Retinal pigment epithelial cell (primary cell): ENCODE measurements at places on chromosomes 6 and 20.

- DNase-seq = no peak
These were observed 46.5 kb downstream of the ADTRP start for GRCh38 chr6:11732036-11732631.

GRCh38 chr6:125544819-125545218, 204.6 kb upstream of the HEY2 start:
- no peak for DNase-seq

- DNase-seq = peak; percentile 72
These were observed 23.6 kb downstream of the TBC1D7 start for GRCh38 chr6:13304580-13305260.

GRCh38 chr20:3753098-3753497, 14.5 kb downstream of the ADISSP start:
- peak; percentile 17 for DNase-seq

DNA sequence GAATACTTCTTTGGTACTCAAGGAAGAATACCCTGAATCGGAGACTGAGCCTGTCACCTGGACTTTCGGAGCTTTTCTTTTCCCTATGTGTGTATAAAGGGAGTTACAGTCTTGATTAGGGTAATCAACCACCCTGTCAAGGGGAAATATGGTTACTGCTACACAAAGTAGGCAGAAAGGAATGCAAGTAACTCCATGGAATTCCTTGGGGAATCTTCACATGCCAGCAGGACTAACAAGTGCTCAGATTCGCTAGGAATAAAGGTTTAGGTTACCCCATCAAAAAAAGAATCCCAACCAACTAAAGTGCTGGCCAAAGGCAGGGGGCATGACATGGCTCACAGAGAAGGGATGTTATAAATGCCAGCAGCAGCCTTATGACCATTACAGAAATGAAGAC, 10.4 kb downstream of the KCNS1 start:
- DNase-seq = no peak

- no peak for DNase-seq
These were observed 962.7 kb downstream of the GRIK2 start for GRCh38 chr6:102356170-102356569.

DNA sequence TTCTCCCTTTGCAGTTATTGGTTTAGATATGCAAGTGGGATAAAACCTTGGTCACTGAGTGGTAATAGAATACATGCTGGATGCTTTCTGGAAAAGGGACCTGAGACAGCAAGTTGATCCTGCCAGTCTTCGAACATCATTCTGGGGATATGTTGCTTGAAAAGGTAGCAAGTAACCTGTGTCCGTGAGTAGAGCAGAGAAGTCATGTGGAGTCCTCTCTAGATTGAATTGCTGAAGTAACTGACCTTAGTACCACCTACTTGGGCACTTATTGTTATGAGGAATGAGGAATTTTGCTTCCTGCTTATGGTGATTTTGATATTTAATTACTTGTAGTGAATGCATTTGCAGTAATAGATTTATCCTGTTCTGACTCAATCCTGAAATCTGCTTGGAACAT, 367.3 kb upstream of the IMPG1 start:
- no peak for DNase-seq

DNA sequence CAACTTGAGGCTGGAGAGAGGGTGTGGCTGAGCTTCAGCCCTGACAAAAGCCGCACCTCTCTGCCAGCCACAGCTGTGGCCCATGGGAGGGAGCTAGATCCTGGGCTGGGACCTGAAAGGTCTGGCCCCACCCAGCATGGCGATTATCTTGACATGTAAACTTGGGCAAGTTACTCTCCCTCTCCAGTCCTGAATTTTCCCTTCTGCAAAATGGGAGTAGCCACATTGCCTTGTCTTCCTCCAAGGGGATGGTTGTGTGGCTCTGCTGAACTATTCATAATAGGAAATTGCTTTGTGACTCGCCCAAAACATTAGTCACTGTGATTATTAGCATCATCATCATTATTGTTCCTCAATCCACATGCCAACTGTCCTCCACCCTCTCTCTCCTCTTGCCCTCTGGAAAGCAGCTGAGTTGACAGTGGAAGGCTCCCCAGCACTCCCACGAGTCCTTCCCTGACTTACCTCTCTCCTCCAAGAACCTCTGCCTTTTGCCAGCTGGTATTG, 23.0 kb upstream of the RBPJL start:
- no peak for DNase-seq

DNA sequence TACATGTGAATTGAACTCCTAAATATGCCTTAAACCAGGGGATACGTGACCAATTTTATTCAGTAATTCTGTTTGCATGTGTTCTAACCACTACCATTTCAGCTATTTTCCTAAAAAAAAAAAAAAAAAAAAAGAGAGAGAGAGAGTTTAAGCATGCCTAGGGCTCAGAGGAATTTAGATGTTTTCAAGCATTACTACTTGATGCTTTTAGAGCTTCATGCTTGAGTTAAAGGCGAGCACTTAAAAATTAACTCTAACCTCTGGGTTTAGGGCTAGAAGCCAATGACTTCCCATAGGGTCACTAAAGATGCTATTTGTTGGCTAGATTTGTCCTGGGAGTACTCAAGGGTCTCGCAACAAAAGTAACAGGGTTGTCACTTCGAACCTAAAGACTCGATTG, 217.7 kb downstream of the ATXN1 start:
- DNase-seq = no peak

DNA sequence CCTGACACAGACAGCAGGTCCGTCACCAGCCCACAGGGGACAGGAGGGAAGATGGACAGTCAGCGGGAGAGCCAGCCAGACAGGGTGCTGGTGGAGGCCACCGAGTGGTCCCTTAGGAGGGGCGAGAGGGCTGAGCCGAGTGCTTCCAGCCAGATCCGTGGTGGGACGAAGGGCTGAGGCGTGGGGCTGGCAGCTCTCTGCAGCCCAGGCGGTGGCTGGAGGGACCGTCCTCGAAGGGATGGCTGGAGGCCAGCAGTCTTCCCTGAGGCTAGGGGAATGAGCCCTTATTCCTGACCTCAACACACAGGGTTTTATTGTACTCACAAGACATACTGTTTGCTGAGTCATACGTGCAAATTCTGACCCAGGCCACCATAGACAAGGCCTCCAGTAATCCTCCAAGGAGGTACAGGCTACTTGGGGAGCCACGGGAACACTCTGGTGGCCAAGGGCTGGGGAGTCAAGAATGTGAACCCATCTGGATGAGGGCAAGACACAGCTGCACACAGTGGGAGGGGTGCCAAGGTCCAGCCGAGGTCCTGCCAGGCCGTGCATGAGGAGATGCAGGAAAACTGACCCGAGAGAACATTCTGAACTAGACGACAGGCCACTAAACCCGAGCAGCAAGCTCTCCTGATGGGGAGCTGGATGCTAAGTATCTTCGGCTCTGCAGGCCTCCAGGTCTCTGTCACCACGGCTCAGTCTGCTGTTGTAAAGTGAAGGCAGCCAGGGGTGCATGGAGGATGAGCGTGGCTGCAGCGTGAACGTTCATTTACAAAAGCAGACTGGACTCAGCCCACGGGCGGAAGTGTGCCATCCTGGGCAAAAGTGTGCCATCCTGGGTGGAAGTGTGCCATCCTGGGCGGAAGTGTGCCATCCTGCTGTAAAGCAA, 242.5 kb downstream of the TTLL2 start:
- no peak for DNase-seq

GRCh38 chr6:169775321-169775720, 23.9 kb downstream of the ERMARD start:
- DNase-seq = no peak

DNA sequence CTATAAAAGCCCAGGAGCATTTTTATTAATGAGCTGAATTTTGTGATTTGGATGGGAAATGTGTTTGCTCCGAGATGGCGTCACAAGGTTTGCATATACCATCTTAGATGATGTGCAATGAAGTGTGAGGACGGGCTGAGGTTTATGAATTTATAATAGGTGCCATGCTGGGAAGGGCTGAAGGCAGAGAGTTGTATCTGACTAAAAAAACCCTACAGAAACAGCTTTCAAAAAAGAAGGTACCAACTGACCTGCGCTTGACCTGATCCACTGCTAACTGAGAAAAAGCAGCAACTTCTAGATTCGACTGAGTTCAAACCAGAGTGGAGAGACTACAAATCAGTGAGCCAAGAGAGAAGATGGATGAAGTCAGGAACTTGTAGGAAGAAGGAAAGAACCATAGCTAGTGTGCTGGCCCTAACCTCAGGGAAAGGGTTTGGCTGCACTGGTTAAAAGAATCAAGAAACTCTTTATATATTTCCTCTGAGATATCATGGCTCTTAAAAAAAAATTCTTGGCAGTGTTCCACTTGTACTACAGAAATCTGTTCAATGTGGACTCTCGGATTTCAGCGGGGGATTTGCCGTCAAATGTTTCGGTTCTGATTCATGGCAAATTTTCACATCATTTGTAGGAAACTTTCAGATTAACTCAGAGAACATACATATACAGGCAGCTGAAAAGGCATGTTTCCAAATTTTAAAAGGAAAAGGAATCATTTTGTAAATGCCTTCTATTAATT, 56.5 kb upstream of the HDGFL1 start:
- peak; percentile 61 for DNase-seq

- no peak for DNase-seq
These were observed 11.6 kb downstream of the GSS start for GRCh38 chr20:34943808-34944567.

DNA sequence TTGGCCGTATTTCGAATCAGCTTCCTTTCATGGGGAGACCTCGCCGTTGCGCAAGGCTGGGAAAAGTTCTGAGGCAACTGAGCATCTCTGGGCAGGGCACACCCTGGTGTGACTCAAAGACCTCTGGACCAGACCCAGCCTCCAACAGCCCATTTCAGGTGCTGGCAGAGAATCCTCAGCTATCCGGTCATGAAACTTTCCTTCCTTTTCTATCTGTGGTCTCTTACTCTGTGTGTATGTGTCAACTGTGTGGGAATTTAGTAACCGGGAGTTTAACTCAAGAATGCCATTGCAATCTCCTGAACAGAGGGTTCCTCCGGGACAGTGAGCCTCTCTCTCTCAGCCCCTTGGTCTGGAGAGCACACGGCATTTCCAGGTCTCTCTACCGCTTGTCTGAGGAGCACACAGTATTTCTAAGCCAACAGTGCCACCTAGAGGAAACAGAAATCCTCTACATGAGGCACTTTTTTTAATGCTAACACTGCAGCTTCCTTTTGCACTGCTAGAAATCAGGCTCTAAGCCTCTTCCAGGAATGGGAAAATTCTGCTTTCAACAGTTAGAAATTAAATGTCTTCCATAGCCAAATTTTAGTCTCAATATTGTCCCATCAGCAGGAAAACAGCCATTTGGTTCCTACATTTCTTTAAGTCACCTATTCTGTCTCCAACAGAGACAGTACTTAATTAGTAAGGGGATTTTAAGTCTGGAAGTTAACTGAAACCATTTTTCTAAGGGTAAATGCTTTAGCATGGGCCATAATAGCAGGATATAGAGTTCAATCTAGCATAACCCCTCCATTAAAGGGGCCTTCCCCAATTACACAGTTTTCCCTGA, 32.7 kb downstream of the PLN start:
- peak; percentile 30 for DNase-seq

DNA sequence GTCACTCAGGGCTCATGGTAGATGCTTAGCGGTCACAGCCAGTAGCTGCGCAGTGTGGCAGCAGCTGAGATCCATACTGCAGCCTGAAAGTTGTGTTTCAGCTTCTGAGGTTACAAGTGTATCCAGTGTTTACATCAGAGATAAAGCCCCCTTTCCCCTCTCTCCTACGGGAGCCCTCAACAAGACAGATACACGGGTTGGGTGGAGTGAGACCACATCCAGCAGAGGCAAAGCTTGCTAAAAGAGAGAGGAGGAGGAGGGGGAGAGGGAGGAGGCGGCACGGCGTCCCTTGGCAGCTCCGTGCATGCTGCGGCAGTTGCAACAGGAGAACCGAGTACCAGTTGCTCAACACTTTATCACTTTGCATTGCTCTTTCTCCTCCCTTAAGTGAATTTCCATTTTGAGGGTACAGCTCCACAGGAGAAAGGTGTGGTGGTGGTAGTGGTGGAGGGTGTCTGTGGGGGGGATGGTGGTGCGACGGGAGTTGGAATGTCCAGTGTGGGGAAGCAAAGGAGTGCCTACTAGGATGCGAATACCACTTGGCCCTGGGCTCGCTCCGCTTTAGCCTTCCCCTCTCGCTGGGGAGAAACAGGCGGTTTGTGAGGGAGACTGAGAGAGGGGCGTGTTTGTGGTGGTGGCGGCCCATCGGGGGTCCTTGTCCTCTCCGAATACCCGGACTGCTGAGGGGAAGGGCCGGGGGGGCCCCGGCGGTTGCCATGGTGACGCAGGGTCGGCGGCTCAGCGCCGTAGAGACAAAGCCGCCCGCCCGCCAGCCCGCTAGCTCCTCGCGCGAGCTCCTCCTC, 405 bp upstream of the RNF182 start:
- DNase-seq = no peak

- no peak for DNase-seq
These were observed 672 bp upstream of the UBE2V1 start for GRCh38 chr20:50113420-50114224.

GRCh38 chr20:51199920-51200319, 177.0 kb upstream of the KCNG1 start:
- no peak for DNase-seq

- DNase-seq = no peak
These were observed 82.3 kb downstream of the GPX5 start for GRCh38 chr6:28607990-28608389.

GRCh38 chr6:25138934-25139415, 140.2 kb upstream of the CARMIL1 start:
- no peak for DNase-seq

DNA sequence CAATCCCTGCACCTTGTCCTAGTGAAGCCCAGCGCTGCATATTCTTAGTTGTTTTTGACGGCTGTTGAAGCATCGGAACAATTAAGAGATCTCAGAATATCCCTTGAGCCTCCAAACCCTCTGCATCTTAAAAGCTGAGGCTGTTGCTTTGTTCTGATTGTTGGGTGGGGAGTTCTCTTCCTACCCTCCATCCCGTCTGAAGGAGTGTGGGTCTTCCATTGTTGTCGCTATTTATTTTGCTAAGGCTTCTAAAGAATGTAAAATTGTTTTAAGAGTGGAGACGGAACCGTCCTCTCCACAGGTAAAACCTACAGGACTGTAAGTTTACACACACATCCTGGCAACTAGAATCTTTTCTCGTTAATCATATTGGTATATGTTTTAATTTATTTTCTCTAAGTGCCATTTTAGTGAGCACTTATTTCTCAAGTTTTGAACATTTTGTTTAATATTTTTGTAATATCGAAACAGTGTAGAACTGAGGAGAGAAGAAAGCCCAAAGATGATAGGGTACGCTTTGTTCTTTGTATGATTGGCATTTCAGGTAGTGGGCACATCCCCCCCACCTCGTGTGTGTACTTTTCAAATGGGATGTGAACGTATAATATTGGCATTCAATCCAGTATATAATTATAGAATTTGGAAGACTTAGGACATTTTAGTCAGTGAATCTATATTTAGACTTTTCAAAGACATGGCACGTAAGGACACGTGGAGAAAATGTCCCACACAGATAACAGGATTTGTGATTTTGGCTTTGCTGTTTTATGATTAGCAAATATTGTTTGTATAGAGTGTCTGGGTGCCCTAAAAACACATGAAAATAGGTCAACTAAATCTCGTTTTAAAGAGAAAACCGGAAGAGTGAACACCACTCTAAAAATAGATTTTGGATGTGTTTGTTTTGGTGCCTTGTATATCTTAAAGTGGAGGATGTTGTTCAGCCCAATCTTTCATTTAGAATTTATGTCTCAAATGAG, 1.3 kb downstream of the RNF146 start:
- DNase-seq = no peak
